ENCODE measurements at places on chromosomes 7 and 10. TPM values are rescaled to one million over a fixed set of nuclear protein-coding genes. Genes with fewer than 3 reads are reported as not detected.

The LRRC18 gene
- total RNA-seq, result not detected

The CHN2 gene
- total RNA-seq, result 6.5 TPM

The AMZ1 gene
- 0.17 TPM for total RNA-seq

The TSPAN33 gene
- 9.5 TPM for total RNA-seq

The ZNF365 gene
- total RNA-seq, result 0.94 TPM

The DDC gene
- total RNA-seq, result not detected

- H3K36me3 ChIP-seq, result peaks cover 7% of the 10 kb centered on the region
- H3K4me1 ChIP-seq, result peaks cover 20% of the 10 kb centered on the region
- no peaks in the 10 kb centered on the region for H3K27me3 ChIP-seq
- H3K27ac ChIP-seq, result no peak overlapping the region
These were observed 10.6 kb upstream of the SUN1 start for GRCh38 chr7:821688-822087.

GRCh38 chr7:128020159-128020558 is 11.1 kb downstream of the LRRC4 start:
- peaks cover 4% of the 10 kb centered on the region for H3K36me3 ChIP-seq
- peaks cover 9% of the 10 kb centered on the region for H3K4me1 ChIP-seq
- no peaks in the 10 kb centered on the region for H3K27me3 ChIP-seq
- no peak for DNase-seq

- DNase-seq, result no peak
- no peak overlapping the region for H3K27ac ChIP-seq
- no peaks in the 10 kb centered on the region for H3K4me1 ChIP-seq
- no peaks in the 10 kb centered on the region for H3K27me3 ChIP-seq
- H3K4me3 ChIP-seq, result no peak overlapping the region
- H3K36me3 ChIP-seq, result no peaks in the 10 kb centered on the region
These were observed 412.7 kb upstream of the SORCS1 start for GRCh38 chr10:107577221-107577620.

DNA sequence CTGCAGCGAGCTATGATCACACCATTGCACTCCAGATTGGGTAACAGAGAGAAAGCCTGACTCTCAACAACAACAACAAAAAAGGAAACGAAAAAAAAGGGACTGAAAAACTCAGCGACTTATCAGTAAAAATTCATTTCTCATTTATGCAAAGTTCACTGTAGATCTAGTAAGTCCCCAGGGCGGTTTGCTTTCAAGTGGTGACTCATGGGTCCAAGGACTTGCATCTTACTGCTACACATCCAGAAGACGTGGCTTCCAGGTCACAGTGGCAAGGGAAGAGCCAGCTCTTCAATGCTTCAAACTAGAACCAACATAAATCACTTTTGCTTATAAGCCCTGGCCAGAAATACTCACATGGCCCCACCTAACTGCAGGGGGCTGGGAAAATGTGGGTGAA is 178.3 kb upstream of the AUTS2 start:
- no peak for DNase-seq
- H3K27ac ChIP-seq, result no peak overlapping the region
- H3K27me3 ChIP-seq, result peaks cover 2% of the 10 kb centered on the region
- no peaks in the 10 kb centered on the region for H3K4me1 ChIP-seq
- no peak overlapping the region for H3K4me3 ChIP-seq
- H3K36me3 ChIP-seq, result no peaks in the 10 kb centered on the region

GRCh38 chr10:111988646-111989045 is 194.9 kb downstream of the GPAM start:
- no peak overlapping the region for H3K4me3 ChIP-seq
- no peak overlapping the region for H3K27ac ChIP-seq
- peaks cover 3% of the 10 kb centered on the region for H3K27me3 ChIP-seq
- DNase-seq, result no peak

GRCh38 chr7:41232086-41232485 is 470.8 kb downstream of the INHBA start:
- H3K27ac ChIP-seq, result no peak overlapping the region
- no peaks in the 10 kb centered on the region for H3K27me3 ChIP-seq
- DNase-seq, result no peak
- no peak overlapping the region for H3K4me3 ChIP-seq
- no peaks in the 10 kb centered on the region for H3K4me1 ChIP-seq
- no peaks in the 10 kb centered on the region for H3K36me3 ChIP-seq

DNA sequence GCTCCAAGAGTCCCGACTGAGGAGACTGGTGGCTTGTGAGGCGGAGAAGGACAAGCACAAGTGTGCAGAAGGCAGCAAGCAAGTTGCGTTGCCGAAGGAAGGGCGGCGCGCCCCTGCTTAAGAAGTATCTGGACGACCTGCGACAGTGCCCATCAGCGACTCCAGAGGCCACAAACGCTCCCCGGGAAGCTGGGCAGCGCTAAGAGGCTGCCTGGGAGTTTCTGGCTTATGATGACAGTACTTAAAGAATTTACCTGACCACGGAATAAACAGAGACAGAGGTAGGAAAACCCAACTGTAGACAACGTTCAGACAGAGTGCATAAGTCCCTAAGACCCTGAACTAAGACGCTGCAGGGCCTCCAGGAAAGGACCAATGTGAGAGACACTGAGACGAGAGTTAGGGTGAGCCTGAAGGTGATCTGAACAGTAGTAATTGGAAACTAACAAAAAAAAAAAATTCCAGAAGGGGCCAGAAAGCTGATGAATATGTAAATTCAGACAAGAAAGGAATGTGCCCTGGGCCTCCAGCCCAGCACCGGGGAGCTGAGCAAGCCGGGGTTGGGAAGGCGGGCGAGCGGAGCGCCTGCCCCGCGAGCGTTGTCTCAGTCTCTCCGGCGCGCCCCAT is 1.0 kb downstream of the OSBPL3 start:
- H3K4me1 ChIP-seq, result peaks cover 52% of the 10 kb centered on the region
- peak overlapping the region; percentile 86 for H3K4me3 ChIP-seq

DNA sequence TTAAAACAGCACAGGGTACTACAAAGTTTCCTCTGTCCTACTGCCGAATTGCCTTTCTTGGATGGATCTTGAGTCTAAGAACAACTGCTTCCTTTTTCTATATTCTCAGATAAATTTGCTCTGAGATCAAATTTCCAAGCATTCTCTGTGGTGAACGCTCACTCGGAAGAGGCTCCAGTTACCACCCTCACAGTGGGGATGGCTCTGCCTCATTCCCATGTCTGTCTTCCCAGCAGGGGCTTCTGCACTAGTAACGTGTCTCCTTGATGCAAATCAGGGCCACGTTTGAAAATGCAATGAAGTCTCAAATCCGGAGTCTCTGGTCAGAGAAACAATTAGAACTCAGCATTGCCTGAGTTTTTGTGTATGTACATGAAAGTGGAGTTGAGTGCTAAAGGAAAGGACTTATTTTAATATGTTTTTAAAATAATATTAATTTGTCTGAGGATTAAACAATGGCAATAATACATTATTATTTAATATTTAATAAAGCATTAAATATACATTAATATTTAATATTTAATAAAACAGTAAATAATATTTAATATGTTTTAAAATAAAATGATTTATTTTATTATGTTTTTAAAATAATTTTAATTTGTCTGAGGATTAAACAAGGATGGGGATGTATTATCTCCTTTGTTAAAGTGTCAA is 61.8 kb downstream of the INHBA start:
- no peaks in the 10 kb centered on the region for H3K36me3 ChIP-seq
- no peak for DNase-seq
- H3K4me1 ChIP-seq, result no peaks in the 10 kb centered on the region

DNA sequence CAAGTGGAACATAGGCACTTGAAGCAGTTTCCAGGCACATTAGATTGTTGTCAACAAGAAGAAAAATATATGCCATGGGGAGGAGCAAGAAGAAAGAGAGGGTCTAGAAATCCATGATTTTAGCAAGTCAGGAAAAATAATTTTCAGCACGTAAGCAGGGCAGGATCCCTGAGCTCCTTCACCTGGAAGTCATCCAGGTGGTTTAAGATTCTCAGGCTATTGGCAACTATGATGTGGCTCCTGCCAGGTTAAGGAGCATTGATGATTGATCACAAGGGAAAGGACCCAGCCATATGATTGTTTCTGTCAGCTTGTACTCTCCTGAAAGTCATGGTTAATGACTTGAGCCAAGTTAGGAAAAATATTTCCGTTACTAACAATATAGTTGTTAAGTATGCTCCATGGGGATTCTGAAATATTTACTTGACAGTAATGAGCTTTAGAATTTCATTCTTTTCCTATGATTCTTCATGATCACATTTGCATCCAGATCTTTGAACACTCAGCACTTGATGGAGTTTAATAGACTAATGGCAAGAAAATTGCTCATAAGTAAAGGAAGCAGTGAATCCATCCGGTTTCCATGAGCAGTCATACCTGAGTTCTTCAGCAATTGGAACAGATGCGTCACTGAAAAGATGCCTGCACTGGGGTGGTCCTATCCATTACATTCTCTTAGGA is 209.1 kb downstream of the BICC1 start:
- no peak overlapping the region for H3K4me3 ChIP-seq
- H3K4me1 ChIP-seq, result no peaks in the 10 kb centered on the region
- no peak for DNase-seq
- H3K27me3 ChIP-seq, result no peaks in the 10 kb centered on the region

GRCh38 chr7:140049339-140050024 is 13.3 kb downstream of the PARP12 start:
- H3K27ac ChIP-seq, result no peak overlapping the region
- no peaks in the 10 kb centered on the region for H3K27me3 ChIP-seq
- H3K4me1 ChIP-seq, result peaks cover 18% of the 10 kb centered on the region
- H3K36me3 ChIP-seq, result peaks cover 27% of the 10 kb centered on the region
- DNase-seq, result no peak

DNA sequence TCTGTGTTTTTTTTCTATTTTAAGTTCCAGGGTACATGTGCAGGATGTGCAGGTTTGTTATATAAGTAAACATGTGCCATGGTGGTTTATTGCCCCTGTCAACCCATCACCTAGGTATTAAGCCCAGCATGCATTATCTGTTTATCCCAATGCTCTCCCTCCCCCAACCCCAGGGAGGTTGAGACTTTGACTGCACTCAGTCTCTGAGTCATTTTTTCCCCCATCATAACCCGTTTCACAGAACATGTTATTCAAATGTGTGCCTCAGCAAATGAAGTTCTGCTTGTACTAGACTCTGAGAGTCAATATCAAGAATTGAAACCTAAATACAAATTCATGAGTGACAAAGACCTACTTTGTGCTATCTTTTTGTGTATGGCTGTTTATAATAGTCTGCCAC is 70.0 kb upstream of the CYP26C1 start:
- peaks cover 9% of the 10 kb centered on the region for H3K4me1 ChIP-seq
- H3K4me3 ChIP-seq, result no peak overlapping the region
- H3K27me3 ChIP-seq, result no peaks in the 10 kb centered on the region
- H3K36me3 ChIP-seq, result no peaks in the 10 kb centered on the region
- no peak for DNase-seq
- no peak overlapping the region for H3K27ac ChIP-seq

- H3K4me1 ChIP-seq, result no peaks in the 10 kb centered on the region
- no peak overlapping the region for H3K4me3 ChIP-seq
- no peak overlapping the region for H3K27ac ChIP-seq
- no peaks in the 10 kb centered on the region for H3K36me3 ChIP-seq
These were observed 9.3 kb downstream of the SHTN1 start for GRCh38 chr10:116995648-116996047.

GRCh38 chr10:6416892-6417512 is 163.1 kb downstream of the PRKCQ start:
- H3K27me3 ChIP-seq, result no peaks in the 10 kb centered on the region
- H3K36me3 ChIP-seq, result peaks cover 2% of the 10 kb centered on the region
- H3K27ac ChIP-seq, result no peak overlapping the region
- H3K4me3 ChIP-seq, result no peak overlapping the region
- H3K4me1 ChIP-seq, result peaks cover 6% of the 10 kb centered on the region

- H3K27ac ChIP-seq, result no peak overlapping the region
- no peak overlapping the region for H3K4me3 ChIP-seq
- DNase-seq, result no peak
- no peaks in the 10 kb centered on the region for H3K36me3 ChIP-seq
- H3K27me3 ChIP-seq, result no peaks in the 10 kb centered on the region
These were observed 153.0 kb upstream of the PDE1C start for GRCh38 chr7:32223071-32223650.

Data from activated naive CD8-positive, alpha-beta T cell treated with anti-CD3 and anti-CD28 coated beads, Interleukin-2, amount 10 ng/mL, durations not matched to agents 7 days and 5 days (primary cell).